ENCODE measurements at places on chromosomes 2 and 18. TPM values are rescaled to one million over a fixed set of nuclear protein-coding genes. Genes with fewer than 3 reads are reported as not detected.

The KCNE4 gene
- 0.34 TPM for total RNA-seq

The CHST10 gene
- total RNA-seq: 11.1 TPM

The ALPG gene
- 0.27 TPM for total RNA-seq

The SERPINB11 gene
- not detected for total RNA-seq

The SATB2 gene
- 11.6 TPM for total RNA-seq

The POLE4 gene
- total RNA-seq: 57.2 TPM

- H3K4me3 ChIP-seq: no peak overlapping the region
- no peaks in the 10 kb centered on the region for H3K27me3 ChIP-seq
Observed at GRCh38 chr18:6269660-6270332, 144.9 kb downstream of the L3MBTL4 start.

DNA sequence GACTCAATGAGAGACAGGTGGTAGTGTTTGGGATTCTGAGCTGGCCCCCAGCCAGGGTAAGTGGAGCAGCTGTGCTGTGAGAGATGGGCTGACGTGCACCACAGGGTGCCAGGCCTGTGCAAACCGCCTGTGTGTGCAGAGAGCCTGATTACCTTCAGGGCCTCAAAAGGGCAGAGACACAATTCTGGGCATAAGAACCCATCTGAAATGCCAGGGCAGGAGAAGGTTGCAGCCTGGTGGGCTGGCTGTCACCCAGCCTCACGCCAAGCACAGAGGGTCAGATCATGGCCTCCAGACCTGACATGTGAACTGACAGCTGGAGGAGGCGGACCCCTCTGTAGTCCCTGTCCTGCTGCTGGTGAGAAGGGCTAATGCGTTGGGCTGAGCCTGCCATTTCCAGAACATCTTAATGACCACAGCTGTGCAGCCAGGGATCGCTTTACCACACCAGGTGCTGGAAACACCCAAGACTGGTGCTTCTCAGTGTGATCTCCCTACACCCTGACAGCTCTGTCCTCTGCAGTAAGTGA is 100.9 kb downstream of the ARL4C start:
- no peaks in the 10 kb centered on the region for H3K27me3 ChIP-seq
- DNase-seq: no peak
- no peaks in the 10 kb centered on the region for H3K4me1 ChIP-seq
- H3K27ac ChIP-seq: no peak overlapping the region
- H3K4me3 ChIP-seq: no peak overlapping the region

GRCh38 chr2:103387888-103388287 is 626.1 kb downstream of the TMEM182 start:
- no peak for DNase-seq
- no peaks in the 10 kb centered on the region for H3K27me3 ChIP-seq
- H3K4me1 ChIP-seq: no peaks in the 10 kb centered on the region
- no peaks in the 10 kb centered on the region for H3K36me3 ChIP-seq
- no peak overlapping the region for H3K27ac ChIP-seq

- DNase-seq: peak; percentile 89
- H3K27me3 ChIP-seq: peaks cover 21% of the 10 kb centered on the region
- peak overlapping the region; percentile 65 for H3K27ac ChIP-seq
Observed at GRCh38 chr2:64311948-64312621, 141.9 kb upstream of the LGALSL start.

DNA sequence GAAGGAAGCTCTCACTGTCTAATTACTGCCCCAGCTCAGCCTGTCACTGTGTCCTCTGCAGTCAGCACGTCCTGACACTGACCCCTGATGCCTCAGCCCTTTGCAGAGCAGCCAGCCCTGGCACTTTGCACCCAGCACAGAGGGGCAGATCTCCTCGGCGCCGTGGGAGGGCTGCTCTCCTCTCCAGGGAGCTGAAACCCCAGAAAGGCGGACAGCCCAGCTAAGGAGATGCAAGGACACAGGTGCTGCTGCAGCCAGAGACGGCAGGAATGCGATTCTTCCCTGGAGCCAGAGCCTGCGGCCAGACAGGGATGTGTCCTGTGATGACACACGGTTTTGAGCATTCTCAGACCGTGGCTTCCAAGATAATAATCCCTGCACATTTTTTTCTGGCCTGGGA is 34.5 kb upstream of the SIX3 start:
- DNase-seq: no peak
- no peaks in the 10 kb centered on the region for H3K27me3 ChIP-seq
- H3K27ac ChIP-seq: no peak overlapping the region
- H3K4me1 ChIP-seq: no peaks in the 10 kb centered on the region

DNA sequence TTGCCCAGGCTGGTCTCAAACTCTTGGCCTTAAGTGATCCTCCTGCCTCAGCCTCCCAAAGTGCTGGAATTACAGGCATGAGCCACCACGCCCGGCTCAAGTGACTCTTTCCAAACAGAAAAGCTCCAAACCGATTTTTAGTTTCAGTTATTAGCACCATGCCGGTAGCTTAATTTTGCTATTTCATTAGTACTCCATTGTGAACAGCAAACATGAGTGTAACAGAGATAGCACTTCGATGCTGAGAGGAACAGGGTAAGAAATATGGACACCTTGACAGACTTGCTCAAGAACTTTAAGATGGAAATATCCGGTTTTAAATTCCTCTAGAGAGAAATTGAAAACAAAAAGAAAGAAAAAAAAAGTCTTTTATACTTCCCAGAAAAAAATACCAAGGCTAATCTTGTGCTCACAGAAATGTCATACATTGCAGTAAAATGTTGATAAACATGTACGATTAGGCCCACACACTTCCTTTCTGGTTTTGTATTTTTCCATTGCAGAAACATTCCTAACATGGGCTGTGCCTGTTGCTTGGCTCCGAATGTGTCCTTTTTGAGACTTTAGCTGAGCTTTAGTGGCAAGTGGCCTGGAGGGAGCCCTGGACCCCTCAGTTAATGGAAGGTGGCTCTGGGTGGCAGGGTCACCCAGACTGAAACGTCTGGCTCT is 18.3 kb downstream of the FHL2 start:
- peaks cover 52% of the 10 kb centered on the region for H3K4me1 ChIP-seq
- peak overlapping the region; percentile 46 for H3K27ac ChIP-seq
- no peak for DNase-seq
- no peaks in the 10 kb centered on the region for H3K27me3 ChIP-seq
- no peak overlapping the region for H3K4me3 ChIP-seq

GRCh38 chr2:70520825-70521224 is 32.8 kb downstream of the TGFA start:
- H3K27ac ChIP-seq: no peak overlapping the region
- H3K4me1 ChIP-seq: peaks cover 13% of the 10 kb centered on the region
- DNase-seq: no peak
- H3K4me3 ChIP-seq: no peak overlapping the region
- H3K36me3 ChIP-seq: no peaks in the 10 kb centered on the region

DNA sequence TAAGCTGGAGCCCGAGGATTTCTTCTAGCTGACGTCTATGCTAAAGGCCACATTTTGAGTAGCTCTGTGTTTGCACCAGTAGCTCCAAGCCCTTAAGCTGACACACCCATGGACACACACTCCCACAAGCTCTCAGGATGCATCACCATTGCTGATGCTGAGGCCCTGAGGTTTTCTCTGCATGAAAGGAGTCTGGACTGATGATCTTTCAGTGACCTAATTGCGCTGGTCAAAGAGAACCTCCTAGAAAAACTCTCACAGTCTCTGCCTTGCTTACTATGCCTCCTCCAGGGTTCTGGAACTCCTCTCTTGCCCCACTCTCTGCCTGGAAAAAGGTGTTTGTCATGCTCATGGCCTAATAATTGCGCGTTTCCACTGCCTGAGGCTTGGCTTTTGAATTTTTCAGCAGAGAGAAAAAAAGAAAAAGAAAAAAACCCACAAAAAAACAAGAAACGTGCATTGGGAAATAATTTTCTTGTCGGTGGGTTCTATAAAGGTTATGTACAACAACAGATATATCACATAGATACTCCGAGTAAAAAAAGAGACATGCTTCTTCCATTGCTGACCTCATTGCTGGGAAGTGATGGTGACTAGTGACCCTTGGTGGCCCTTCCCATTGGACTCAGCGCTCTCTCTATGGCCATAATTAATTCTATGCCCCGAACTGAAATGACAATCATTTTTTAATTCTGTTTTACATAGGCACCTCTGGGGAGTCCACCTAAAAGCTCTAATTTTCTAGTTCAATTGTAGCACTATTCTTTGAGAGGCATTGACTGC is 297.0 kb downstream of the TDRD15 start:
- H3K4me3 ChIP-seq: no peak overlapping the region
- no peaks in the 10 kb centered on the region for H3K27me3 ChIP-seq
- no peaks in the 10 kb centered on the region for H3K36me3 ChIP-seq
- H3K27ac ChIP-seq: no peak overlapping the region

DNA sequence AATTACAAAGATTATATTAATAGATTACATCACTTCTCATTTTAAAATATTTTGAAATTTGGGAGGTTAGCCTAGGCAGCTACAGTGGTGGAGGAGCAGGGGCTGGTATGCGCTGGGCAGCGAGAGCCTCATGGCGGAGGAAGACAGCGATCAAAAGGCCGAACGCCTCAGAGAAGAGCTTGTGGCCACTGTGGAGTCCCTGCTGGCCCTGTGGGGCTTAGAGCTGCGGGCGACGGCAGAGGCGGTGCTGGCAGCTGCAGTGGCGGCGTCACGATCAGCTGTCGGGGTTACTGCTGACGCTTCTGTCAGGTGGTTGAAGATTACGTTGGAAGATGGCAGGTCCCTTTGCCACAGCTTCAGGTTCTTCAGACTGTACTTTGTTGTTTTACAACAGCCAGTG is 87.4 kb downstream of the ROCK2 start:
- H3K27ac ChIP-seq: no peak overlapping the region
- no peaks in the 10 kb centered on the region for H3K27me3 ChIP-seq
- no peak overlapping the region for H3K4me3 ChIP-seq
- no peak for DNase-seq
- no peaks in the 10 kb centered on the region for H3K36me3 ChIP-seq

GRCh38 chr18:79578396-79579260 is 101.0 kb upstream of the CTDP1 start:
- no peak overlapping the region for H3K4me3 ChIP-seq
- no peak overlapping the region for H3K27ac ChIP-seq
- DNase-seq: no peak
- H3K27me3 ChIP-seq: peaks cover 6% of the 10 kb centered on the region
- H3K4me1 ChIP-seq: peaks cover 18% of the 10 kb centered on the region
- H3K36me3 ChIP-seq: no peaks in the 10 kb centered on the region

DNA sequence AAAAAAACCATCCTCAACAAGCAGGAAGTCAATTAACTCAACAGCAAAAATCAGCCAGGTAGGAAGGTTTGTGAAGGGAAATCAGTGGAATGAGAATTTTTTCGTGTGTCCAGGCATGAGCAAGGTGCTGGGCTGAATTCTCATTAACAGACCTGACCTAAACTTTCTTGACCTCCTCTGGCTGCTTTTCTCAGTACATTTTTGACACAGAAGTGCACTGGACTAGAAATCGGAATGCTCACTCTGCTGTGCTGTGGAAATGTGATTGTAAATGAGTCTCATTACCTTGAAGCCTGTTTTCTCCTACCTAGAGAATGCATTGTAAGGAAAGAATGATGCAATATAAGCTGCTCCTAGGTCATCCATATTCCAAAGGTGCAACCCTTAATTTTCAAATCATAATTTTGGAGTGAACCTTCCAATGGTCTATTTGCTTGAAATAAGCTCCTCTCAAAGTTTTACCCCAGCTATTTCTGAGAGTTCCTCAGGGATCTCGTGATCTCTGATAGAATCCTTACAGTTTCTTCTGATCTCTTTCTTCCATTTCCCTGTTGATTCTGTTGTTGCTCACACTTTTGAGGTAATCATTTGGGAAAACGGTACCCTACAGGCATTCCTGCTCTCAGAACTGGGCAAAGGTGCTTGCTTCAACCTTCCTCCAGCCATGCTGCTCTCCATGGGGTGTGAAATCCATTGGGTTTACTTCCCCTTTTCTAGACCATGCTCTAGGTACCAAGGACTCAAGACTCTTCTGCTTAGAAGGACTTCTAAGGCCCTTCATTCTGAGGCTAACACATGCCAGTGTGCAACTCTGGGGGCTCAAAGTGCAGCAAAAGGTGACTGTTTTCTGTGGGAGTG is 104.9 kb upstream of the ITPRID2 start:
- H3K4me1 ChIP-seq: peaks cover 44% of the 10 kb centered on the region
- peak overlapping the region; percentile 82 for H3K27ac ChIP-seq
- H3K4me3 ChIP-seq: no peak overlapping the region
- no peaks in the 10 kb centered on the region for H3K27me3 ChIP-seq
- no peaks in the 10 kb centered on the region for H3K36me3 ChIP-seq
